ENCODE measurements at places on chromosomes 3 and 15. TPM values are rescaled to one million over a fixed set of nuclear protein-coding genes. Genes with fewer than 3 reads are reported as not detected.

Gene MORF4L1
- 375 TPM for total RNA-seq

Gene ZNF860
- total RNA-seq, result 0.12 TPM

GRCh38 chr3:21826416-21826815, 75.4 kb upstream of the ZNF385D start:
- no peak overlapping the region for H3K27ac ChIP-seq
- H3K4me3 ChIP-seq, result no peak overlapping the region
- no peaks in the 10 kb centered on the region for H3K36me3 ChIP-seq
- no peak for DNase-seq
- no peaks in the 10 kb centered on the region for H3K27me3 ChIP-seq
- no peaks in the 10 kb centered on the region for H3K4me1 ChIP-seq

Gene TRH
- total RNA-seq, result not detected

DNA sequence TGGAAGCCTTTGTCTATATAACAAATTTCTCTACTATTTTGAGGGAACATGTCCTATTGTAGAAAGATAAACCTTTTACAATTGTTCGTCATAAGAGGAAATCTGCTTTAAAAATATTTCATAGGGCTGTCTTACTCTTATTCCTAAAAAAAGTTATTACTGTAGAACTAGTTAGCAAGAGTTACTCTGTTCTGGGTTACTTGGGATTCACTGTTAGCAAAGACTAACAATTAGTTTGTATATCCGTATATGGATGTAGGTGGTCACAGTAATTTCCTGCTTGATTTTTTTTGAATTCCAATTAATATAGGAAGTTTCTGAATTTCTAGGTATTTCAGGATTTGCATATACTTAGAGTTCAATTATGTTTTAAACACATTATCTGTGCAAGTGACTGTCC, 413.5 kb downstream of the RBMS3 start:
- peak overlapping the region; percentile 53 for H3K27ac ChIP-seq
- H3K36me3 ChIP-seq, result no peaks in the 10 kb centered on the region
- peaks cover 41% of the 10 kb centered on the region for H3K4me1 ChIP-seq

Gene RRP9
- total RNA-seq, result 10.2 TPM

DNA sequence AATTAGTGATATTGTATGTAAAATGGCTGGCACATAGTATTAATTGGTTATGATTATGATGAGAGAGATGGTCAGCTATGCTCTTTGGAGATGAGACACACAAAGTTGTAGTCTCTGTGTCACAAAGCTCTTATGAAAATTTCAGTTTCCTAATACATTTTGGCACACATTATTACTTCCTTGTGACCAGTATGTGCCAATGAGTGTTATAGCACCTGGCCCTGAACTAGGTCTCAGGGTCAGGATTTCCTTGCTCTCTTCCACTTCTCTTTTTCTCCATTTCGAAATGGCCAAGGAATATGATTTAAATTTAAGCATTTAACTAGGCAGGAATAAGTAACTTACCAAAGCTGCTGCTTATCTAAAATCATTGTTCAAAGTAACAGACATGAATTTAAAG, 28.0 kb downstream of the TIPARP start:
- no peak overlapping the region for H3K4me3 ChIP-seq
- H3K4me1 ChIP-seq, result no peaks in the 10 kb centered on the region

GRCh38 chr15:85479071-85479647, 98.8 kb downstream of the AKAP13 start:
- DNase-seq, result no peak
- peak overlapping the region; percentile 11 for H3K27ac ChIP-seq
- H3K36me3 ChIP-seq, result no peaks in the 10 kb centered on the region
- no peak overlapping the region for H3K4me3 ChIP-seq
- no peaks in the 10 kb centered on the region for H3K27me3 ChIP-seq

- H3K4me1 ChIP-seq, result peaks cover 52% of the 10 kb centered on the region
- no peak overlapping the region for H3K4me3 ChIP-seq
- no peaks in the 10 kb centered on the region for H3K27me3 ChIP-seq
Measured at GRCh38 chr3:126750756-126751121, 46.7 kb downstream of the CHCHD6 start.

Gene FAM81A
- total RNA-seq, result 4.4 TPM
